Activated CD8-positive, alpha-beta memory T cell treated with anti-CD3 and anti-CD28 coated beads, Interleukin-2, amount 10 ng/mL, durations not matched to agents 7 days and 5 days (primary cell): ENCODE measurements at places on chromosomes 12 and 14. TPM values are rescaled to one million over a fixed set of nuclear protein-coding genes. Genes with fewer than 3 reads are reported as not detected.

DNA sequence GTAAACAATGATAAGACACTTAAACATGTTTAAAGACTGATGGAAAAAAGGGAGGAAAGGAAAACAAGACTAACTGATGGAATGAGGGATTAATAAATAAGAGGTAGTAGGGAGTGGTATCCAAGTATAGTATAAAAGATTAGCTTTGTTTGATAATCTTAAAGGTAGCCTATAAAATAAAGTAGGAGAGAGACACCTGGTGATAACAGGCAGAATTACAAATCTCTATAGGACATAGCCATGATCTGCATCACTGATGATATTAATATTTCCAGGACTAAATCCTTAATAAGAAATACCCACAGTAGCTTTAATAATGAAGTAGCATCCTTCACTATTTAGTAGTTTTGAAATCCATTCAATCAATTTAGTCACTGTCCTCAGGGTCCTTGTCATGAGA is 30.4 kb downstream of the DLGAP5 start:
- H3K27me3 ChIP-seq, result no peaks in the 10 kb centered on the region
- H3K36me3 ChIP-seq, result peaks cover 63% of the 10 kb centered on the region

DNA sequence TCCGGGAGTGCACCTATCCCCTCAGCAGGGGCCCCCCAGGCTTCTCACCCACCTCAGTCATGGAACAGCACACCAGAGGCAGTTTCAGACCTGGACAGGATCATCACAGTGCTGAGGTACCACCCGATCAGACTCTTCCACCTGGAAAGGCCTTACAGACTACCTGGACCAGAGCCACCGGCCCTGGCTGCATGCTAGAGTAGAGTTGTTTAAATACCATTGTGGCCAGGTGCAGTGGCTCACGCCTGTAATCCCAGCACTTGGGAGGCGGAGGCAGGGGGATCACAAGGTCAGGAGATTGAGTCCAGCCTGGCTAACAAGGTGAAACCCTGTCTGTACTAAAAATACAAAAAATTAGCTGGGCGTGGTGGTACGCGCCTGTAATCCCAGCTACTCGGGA is 61.5 kb downstream of the TSPAN11 start:
- H3K27me3 ChIP-seq, result no peaks in the 10 kb centered on the region
- H3K36me3 ChIP-seq, result no peaks in the 10 kb centered on the region
- H3K4me3 ChIP-seq, result no peak overlapping the region
- peaks cover 2% of the 10 kb centered on the region for H3K4me1 ChIP-seq
- no peak for DNase-seq

- no peak for DNase-seq
- H3K27me3 ChIP-seq, result no peaks in the 10 kb centered on the region
- no peak overlapping the region for H3K4me3 ChIP-seq
- H3K27ac ChIP-seq, result no peak overlapping the region
Measured at GRCh38 chr14:76426161-76426696, 50.3 kb downstream of the ESRRB start.

- H3K27me3 ChIP-seq, result peaks cover 4% of the 10 kb centered on the region
- no peak for DNase-seq
- no peak overlapping the region for H3K27ac ChIP-seq
- H3K4me3 ChIP-seq, result no peak overlapping the region
- no peaks in the 10 kb centered on the region for H3K4me1 ChIP-seq
Measured at GRCh38 chr14:54138024-54138353, 181.4 kb upstream of the BMP4 start.

DNA sequence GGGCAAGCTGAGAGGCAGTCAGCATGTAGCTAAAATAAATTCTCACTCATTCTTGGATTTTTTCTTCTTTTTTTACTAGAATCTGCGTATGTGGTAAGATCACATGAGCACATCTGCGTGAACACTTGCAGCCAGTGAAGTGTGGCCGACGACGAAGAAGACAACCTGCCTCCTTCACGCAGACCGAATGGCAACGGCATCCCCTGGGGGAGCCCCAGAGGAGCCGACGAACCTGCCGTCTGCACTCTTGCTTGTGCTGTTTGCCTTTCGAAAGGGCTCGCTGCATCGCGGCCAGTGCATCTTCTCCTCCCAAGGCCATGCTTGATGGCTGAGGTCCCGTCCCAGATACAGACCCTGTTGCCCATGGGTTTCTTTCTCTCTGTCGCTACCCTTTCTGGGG is 113.8 kb downstream of the KCNK10 start:
- no peak overlapping the region for H3K4me3 ChIP-seq
- H3K27me3 ChIP-seq, result peaks cover 21% of the 10 kb centered on the region
- no peaks in the 10 kb centered on the region for H3K4me1 ChIP-seq
- DNase-seq, result no peak
- H3K27ac ChIP-seq, result no peak overlapping the region

SLC4A8 gene
- total RNA-seq, result 9.1 TPM

STAT2 gene
- total RNA-seq, result 178 TPM

CHPT1 gene
- 20.8 TPM for total RNA-seq

EXOC3L4 gene
- total RNA-seq, result not detected
